ENCODE measurements at places on chromosomes 2 and 18.

DNA sequence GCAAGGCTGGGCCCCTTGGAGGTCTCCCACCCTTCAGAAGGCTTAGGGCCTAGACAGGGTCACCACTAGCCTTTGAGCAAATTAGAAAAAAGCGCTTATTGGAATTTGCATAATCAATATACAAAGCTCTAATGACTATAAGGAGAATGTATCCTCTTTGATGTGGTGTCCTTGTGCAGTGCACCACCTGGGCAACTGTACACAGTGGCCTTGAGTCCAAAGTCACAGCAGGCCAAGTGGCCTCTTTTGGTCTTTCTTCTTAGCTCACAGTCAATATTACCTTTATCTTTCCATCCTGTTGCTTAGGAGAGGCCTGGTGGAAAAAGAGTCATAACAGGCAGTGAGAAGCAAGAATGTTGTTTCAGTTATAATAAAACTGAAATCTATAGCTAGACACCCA, 19.7 kb upstream of the ST3GAL5 start:
- DNase-seq, result no peak

DNA sequence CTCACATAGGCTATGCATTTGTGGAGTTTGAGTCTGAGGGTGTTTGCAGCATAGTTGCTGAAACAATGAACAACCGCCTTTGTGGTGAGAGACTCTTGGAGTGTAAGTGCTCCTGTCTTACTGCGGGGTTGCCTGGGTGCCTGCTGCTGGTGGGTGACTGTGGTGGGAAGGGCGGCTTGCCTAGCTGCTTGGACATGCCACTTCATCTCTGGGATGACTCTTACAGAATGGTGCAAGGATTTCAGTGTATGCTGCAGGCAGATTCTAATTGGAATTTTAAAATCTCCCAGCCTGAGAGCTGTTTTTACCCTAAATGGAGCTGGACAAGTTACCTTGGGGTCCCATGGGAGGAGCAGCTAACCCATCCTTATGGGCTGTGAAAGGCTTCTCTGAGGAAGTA, 50.1 kb downstream of the CYP27C1 start:
- no peak for DNase-seq

- DNase-seq, result no peak
Observed at GRCh38 chr2:182050333-182051135, 64.9 kb downstream of the PPP1R1C start.

DNA sequence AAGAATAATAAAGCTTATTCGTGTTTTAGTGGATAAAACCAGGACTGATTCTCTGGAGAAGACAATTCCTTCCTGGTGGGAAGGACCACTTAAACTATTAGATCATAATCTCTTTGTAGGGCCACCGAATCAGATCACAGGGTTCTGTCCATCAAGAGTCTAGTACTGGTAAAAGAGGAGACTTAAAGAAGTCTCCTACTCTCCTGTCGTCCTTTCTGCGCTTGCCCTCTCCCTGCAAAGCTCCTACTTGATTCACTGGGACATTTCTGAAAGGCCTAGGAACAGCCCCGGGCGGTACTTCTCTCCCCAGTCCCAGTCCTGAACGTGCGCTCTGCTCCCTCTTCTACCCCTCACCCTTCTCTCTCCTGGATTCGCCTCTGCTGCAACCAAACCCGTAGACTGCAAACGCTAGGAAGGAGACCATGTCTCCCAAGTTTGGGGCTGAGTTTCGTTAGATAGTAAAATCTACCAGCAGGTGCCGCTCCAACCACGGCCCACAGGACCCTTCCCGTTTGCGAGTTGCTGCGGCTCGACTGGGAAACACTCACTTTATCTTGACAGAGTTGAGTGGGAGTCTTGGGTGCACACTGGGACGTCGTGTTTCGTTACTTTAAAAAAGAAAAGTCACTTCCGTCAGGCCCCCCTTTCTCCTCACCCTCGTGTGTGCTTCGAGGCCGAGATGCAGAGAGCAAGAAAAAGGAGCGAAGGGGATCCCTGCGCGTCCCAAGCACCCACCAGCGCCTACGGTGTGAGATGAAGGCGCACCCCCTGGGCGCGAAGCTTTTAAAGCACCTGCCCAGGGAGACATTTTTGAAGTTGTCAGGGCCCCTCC, 923 bp downstream of the FIGLA start:
- DNase-seq, result peak; percentile 34

GRCh38 chr2:37833423-37833822, 91.7 kb upstream of the RMDN2 start:
- no peak for DNase-seq

- DNase-seq, result no peak
Observed at GRCh38 chr2:200750323-200750910, 61.3 kb upstream of the BZW1 start.

DNA sequence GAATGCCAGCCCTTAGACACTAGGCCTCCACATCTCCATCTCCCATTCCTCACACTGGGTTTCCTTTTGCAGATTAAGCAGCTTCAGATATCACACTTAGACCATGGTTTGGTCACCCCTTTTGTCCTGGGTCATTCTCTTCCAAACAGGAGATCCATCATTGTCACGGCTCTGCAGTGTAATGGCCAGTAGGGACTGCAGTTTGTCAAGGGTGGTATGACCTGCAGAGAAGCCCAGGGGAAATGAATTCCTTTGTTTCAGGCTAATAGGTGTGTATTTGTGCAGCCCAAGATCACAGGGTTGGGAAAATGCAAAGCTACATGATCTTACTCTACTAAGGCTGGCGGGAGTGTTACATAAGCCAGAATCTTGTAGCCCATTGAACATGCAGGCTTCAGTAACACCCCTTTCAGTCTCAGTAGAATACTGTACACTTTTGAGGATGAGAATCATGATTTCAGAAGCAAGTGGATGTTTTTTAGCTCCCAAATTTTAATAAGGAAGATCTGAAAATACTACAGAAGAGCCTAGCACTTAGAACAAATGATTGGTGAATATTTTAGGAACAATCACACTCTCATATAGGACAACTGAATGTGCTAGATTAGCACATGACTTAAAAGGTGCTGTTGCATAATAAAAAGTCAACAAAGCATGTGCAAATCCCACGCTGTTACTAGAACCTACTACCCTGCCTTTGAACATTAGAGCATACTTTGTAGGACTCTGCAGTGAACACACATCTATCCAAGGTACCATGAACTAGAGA, 24.0 kb upstream of the LPIN1 start:
- no peak for DNase-seq

DNA sequence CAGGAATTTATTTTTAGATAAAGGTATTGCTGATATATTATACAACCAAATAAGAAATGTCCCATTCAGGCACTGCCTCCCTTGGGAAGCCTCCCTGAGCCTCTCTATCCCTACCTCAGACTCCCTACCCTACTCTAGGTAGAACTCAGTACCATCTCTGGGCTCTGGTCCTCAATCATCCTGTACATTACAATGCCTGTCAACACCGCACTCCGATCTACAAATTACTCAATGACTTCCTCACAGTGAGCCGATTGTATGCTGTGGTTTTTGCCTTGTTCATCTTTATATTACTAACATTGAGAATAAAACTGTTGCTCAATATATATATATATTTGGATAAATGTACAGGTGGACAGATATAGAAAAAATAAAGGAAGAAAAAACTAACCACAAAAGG, 207.5 kb downstream of the STK39 start:
- DNase-seq, result no peak

All from NCI-H748 treated with DMSO at 0.1 percent for 48 hours (cell line).